ENCODE measurements at places on chromosomes 13 and 19.

- DNase-seq: no peak
Measured at GRCh38 chr13:33310245-33311038, 24.9 kb upstream of the STARD13 start.

DNA sequence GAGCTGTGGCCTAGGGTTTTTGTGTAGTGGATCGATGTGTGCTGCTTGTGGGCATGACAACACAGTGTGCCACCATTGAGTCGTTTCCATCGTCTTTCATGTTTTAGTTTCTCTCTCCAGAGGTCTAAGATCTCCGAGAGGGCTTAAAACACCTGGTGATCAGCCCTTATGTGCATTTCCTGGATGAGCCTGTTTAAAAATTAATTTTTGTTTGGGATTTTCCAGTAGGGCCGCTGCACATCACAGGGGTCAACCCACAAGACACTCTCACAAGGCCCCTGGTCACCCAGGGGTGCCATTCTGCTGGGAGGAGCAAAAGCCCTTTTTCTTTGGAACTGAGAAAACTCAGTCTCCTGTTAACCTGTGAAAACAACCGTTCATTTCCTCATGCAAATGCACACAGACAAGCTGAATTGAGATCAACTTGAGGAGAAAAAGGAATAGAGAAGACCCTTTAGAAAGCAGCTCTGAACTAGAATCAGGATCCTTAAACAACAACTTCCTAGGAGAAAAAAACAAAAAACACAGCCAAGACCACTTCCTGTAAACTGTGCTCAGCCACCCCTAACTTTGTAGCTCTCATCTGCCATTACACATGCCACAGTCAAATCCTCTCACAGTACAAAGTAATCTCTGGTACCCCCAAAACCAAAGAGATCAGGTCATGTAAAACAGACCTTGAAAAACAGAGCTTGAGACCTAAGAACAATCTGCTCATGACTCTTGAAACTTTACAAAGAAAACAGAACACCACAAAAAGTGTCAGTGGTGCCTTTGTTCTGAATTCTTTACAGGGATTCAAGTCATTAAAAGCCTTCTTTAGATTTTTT is 8.3 kb upstream of the MTRF1 start:
- no peak for DNase-seq

- DNase-seq: peak; percentile 16
Measured at GRCh38 chr19:45558399-45558878, 26.2 kb downstream of the OPA3 start.

DNA sequence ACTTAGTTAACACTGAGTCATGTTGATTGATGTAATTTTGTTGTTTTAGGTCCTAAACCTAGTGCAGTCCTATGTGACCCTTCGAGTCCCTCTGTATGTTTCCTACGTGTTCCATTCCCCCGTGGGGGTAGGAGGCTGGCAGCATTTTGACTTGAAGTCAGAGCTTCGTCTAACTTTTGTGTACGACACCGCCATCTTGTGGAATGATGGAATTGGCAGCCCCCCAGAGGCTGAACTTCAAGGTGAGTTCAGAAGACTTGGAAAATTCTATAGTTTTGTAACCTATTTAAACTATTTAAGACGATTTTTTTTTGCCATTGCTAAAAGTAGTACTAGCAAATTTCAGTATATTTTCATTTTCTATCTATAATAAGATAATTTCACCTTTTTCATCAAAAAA is 117.9 kb downstream of the STOML3 start:
- DNase-seq: peak; percentile 40

- DNase-seq: peak; percentile 12
Measured at GRCh38 chr13:92768602-92769001, 458.0 kb upstream of the GPC6 start.

GRCh38 chr19:42695811-42696503 is 44.3 kb downstream of the PSG3 start:
- DNase-seq: no peak

All from fibroblast of skin of abdomen (primary cell).